Activated T-helper 2 cell treated with anti-CD3 and anti-CD28 coated beads, Interferon-gamma antibody, Interleukin-2, Interleukin-4, amounts not matched to agents 10 μg/mL and 5 μg/mL and 100 μg/mL, durations not matched to agents 14 hours and 24 hours and 36 hours (primary cell): ENCODE measurements at places on chromosomes 16 and 17. TPM values are rescaled to one million over a fixed set of nuclear protein-coding genes. Genes with fewer than 3 reads are reported as not detected.

The P3H4 gene
- 7.8 and 8.6 TPM in 2 replicates for total RNA-seq

The KCNJ12 gene
- not detected in 2 replicates for total RNA-seq

The MFAP4 gene
- total RNA-seq: not detected in 2 replicates

The RNF222 gene
- not detected in 2 replicates for total RNA-seq

The RPA1 gene
- 229 and 243 TPM in 2 replicates for total RNA-seq

The C17orf67 gene
- total RNA-seq: 3.7 and 4.2 TPM in 2 replicates

The ST6GALNAC1 gene
- 0.14 and 0.48 TPM in 2 replicates for total RNA-seq

The GGT6 gene
- total RNA-seq: not detected in 2 replicates

The WNT3 gene
- total RNA-seq: 0.07 TPM in 1 of 2 replicates, not detected in the other

The TBC1D3D gene
- total RNA-seq: 1.5 TPM in 1 of 2 replicates, not detected in the other

The C1QTNF1 gene
- total RNA-seq: not detected in 2 replicates

The RBFOX1 gene
- not detected in 2 replicates for total RNA-seq

The OR1F1 gene
- total RNA-seq: not detected in 2 replicates
